ENCODE measurements at places on chromosomes 4 and X.

DNA sequence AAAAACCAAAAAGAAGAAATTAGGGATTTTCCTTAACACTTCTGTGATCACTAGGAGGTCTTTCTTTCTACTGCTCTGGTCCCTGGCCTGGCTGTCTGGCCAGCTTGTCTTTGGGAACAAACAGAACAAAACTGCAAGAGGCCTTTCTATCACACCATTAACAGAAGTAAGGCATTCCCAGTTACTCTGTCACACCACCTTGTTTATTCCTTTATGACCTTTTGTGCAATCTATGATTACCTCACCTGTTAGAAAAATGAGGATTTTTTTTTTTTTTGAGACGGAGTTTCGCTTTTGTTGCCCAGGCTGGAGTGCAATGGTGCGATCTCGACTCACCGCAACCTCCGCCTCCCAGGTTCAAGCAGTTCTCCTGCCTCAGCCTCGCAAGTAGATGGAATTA lies 3.0 kb downstream of the METAP1 start:
- DNase-seq: no peak

- DNase-seq: no peak
Measured at GRCh38 chr4:14800977-14801376, 201.3 kb upstream of the CPEB2 start.

GRCh38 chr4:101835121-101835904 lies 44.8 kb downstream of the BANK1 start:
- peak; percentile 26 for DNase-seq

DNA sequence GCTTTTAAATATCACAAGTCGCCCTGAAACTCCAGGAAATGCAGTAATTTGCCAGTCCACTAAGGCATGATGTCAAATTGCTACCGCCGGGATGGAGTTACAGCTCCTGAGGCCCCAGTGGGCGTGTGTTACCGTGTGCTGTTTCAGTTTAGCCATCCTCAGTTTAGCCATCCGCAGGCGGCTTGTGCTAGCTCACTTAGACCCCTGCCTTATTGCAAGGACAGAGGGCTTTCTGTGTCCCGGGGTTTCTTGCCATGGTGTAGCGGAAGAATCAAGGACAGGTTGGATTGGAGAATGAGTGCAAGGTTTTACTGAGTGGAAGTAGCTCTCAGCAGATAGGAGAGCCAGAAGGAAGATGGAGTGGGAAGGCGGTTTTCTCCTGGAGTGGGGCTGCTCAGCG lies 33.8 kb upstream of the LRBA start:
- no peak for DNase-seq

DNA sequence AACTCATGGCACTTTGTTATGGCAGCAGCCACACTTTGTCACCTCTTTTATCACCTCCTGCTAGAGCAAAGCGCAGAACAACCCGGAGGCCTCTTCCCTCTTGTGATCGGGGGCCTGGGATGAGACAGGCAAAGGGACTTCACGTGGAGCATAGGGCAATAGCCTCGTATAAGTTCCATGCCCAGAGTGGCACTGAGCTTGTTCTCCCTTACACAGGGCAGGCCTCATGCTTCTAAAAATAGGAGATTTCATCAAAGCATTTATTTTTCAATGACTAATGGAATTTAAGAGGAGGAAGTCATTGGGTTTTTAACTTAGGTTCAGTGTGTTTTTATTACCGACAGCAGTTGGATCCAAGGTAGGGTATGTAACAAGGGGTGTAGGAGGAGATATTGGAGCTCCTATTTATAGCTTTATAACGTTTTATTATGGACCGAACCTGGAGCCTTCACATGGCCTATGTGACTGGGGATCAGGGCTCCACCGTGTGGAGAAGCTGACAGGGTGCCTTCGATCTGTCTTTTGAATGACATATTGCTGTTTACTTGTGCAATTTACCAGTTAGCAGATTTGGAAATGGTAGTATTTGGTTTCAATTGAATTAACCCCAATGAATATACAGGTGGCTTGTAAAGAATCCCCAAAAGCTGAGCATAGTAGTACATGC lies 93.8 kb downstream of the SLC2A9 start:
- DNase-seq: no peak

- DNase-seq: no peak
Measured at GRCh38 chr4:139921429-139922184, 232.4 kb downstream of the MAML3 start.

GRCh38 chr4:184641022-184641421 lies 8.2 kb downstream of the CASP3 start:
- no peak for DNase-seq

DNA sequence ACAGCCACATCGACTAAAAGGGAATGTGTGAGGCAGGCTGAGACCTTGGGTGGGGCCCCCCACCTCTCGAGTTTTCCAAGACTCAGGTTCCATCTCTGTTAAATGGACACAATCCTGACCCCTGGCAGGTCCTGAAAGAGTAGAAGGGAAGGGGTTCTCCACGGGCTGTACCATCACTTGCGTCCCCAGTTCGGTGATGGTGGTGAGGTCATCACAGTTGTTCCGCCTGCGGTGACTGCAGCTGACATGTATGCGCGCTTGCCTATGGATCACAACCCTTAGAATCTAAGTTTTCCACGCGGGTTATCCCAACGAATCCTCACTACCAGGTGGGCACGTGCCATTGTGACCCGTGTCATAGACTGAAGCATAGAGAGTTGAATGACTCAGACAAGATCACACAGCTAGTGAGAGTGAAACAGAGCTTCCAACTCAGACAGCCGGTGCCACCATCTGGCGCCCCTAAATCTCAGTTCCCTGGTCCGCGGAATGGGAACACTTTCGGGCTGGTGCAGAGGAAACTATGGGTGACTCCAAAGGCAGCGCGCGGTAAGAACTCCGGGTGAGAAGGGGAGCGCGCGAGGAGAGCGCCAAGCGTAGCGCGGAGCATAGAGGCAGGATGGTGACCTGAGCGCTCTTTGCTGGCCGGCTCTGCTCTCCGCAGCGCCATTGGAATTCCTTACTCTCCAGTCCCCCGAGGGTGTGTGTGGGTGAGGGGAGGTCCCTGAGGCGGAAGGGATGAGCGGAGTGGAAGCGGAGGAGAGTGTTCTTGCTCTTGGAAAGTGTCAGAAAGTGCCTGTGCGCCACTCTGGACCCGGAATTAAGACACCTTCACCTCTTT lies 10.5 kb downstream of the MSX1 start:
- no peak for DNase-seq

GRCh38 chrX:769796-770195 lies 139.2 kb downstream of the SHOX start:
- DNase-seq: no peak

GRCh38 chrX:74540635-74541249 lies 73.7 kb downstream of the RLIM start:
- DNase-seq: no peak

DNA sequence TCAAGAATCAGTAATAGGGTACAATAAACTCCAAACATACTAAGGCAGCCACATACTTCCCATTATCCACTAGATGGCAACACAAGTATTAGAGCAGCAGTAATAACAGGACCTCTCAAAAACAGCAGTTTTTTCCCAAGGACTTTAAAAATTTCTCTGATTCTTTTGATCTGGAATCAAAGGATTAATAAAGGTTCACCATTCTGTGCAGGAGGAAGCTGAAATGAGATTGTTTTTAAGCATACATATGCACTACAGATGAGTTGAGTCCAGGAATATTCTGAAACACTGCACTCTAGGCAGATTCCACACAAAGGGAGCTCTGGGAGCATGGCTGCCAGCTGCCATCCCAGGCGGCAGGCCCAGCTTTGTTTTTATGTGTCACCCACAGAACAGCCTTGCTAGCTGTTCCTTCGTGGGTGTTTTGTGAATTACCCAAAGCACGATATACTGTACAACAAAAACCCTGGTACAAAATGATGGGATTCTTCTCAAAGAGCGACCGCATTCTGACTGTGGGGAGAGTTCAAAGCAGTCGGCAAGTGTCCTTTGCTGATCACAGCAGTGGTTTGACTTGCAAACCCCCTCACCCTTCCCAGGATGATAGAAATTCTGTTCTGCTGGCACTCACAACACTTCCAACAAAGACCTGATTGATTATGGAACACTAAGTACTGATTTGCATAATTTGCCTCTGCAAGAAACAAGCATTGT lies 61.0 kb downstream of the STX18 start:
- peak; percentile 45 for DNase-seq

DNA sequence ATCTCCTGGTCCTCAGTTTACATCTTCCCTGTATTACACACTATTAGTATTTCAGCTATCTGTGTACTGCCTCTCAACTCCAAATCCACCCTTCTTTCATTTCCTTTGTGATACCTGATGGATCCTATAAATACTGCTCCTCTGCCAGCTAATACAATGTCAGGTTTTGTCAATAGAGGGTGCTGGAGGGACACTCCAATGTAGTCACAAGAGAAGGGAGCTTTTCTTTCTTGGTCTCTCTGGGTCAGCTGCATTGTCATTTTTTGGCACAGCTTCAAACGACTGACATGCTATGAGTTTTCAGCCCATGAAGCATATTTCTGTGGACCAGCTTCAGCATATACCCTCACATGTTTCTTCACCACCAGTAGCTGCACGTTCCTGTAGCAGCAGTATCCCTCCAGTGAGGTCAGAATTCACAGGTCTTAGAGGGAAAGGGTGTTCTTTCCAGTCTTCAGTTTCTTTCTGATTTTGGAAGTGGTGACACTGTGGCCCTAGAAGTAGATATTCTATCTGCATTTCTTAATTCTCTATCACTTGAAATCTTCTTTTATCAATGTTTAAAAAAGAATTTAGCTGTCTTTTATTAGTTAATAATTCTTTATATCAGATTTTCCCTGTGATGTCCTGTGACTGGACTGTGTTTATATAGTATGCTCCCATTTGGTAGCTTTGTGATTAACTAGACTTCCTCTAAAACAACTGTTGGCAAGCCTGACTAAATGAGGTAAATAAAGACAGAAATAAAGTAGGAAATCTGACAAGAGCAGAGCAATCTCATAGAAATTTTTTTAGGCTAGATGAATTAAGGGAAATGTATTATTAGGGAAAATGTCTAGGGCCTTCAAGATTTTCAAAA lies 60.6 kb downstream of the GABRA2 start:
- peak; percentile 2 for DNase-seq

DNA sequence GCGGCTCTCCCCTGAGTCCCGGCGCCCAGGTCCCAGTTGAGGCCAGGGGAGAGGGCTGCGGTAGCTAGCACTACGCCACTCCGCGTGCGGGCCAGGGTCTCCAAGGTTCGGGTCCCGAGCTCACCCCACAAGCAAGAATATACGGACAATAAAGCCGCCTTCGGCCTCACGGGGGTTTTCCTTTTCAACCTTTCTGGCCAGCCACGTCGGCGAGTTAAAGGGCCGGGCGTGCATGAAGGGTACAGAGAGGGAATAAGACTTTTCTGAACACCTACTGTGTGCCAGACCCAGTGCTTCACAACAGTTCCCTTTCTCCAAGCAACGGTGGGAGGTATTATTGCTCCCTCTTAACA lies 138.5 kb upstream of the ZIC3 start:
- no peak for DNase-seq

- peak; percentile 12 for DNase-seq
Measured at GRCh38 chrX:65644621-65645289, 22.7 kb upstream of the MSN start.

DNA sequence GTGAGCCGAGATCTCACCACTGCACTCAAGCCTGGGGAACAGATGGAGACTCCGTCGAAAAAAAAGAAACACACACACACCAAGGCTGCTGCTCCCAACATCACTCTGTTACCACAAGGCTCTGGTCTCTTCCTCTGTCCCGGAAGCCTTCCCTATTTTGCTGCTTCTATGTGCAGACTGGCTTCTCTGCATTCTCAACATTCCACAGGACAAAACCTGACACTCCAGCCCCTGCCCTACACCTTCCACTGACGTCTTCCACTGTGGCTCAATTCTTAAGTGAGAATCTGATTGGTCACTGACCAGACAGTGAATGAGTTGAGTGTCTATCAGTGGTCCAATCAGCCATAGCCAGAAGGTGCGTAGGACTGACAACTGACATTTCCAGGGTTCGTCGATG lies 5.9 kb downstream of the ODAPH start:
- DNase-seq: no peak

DNA sequence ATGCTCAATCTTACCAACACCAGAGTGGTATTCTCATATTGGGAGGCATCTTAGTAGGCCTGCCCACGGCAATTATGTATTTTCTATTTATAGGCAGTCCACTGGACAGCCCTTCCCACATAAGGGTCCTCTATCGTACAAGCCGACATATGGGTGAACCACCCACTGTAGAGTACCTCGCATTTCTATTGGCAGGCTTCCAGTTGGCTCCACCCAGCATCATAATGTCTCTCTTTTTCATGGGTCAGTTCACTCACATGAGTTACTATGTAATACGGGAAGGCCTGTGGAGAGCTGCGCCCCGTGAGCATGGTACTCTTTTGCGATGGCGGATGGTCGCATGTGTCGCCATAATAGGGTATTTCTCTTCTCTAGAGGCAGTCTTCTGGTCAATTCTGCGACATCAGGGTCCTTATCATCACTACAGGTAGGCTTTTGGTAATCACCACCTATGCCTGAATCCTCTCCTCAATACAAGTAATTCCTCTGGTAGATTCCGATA lies 29.4 kb upstream of the FOXR2 start:
- DNase-seq: peak; percentile 62

DNA sequence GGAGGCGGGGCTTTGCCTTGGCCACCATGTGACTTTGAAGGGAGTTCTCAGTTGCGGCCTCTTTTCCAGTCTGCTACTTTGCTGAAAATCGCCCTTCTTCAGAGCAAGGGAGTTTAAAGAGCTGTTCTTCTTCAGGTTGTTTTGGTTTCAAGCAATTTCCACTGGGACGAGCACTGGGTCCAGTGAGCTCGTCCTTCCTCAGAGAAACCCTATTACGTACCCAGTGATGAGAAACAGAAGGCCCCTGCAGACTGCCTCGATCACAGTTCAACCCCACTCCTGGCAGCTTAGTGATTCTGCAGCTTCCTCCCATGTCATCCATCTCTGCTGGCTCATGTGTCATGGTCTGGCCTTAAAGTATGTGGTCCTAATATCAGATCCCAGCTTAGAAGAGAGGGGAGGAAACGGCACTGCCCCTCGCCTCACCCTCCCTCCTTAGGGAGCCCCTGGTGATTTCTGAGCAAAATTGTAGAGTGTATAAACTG lies 7.8 kb upstream of the FAM149A start:
- DNase-seq: peak; percentile 32

DNA sequence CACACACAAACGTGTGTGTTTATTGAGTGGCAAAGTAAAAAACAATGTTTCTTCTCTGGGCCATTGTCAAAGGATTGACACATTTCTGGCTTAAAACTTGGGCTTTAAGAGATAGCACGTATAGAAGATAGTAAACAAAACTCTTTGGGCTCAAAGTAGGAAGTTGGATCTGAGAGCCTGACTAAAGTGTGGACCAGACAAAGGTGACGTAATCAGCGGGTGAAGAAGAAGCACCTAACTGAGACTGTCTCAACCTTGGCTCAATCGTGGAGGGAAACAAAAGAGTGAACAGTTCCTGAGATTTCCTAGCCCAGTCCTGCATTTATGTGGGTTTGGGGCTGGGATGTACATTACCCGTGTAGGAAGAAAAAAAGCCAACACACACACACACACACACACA lies 13.7 kb downstream of the PFKFB1 start:
- no peak for DNase-seq

- peak; percentile 47 for DNase-seq
Measured at GRCh38 chrX:119784747-119785446, 6.5 kb downstream of the RPL39 start.

GRCh38 chrX:1903236-1903935 lies 288.5 kb downstream of the ASMT start:
- no peak for DNase-seq

GRCh38 chr4:11451716-11452115 lies 23.0 kb upstream of the HS3ST1 start:
- no peak for DNase-seq

Data from SK-N-SH (cell line).